Activated naive CD4-positive, alpha-beta T cell treated with anti-CD3 and anti-CD28 coated beads for 36 hours (primary cell): ENCODE measurements at places on chromosomes 6 and 20. TPM values are rescaled to one million over a fixed set of nuclear protein-coding genes. Genes with fewer than 3 reads are reported as not detected.

- H3K27me3 ChIP-seq, result no peaks in the 10 kb centered on the region
- H3K4me3 ChIP-seq, result no peak overlapping the region
- H3K27ac ChIP-seq, result no peak overlapping the region
- peaks cover 7% of the 10 kb centered on the region for H3K36me3 ChIP-seq
- no peak for DNase-seq
These were observed 264.1 kb downstream of the FOXC1 start for GRCh38 chr6:1873781-1874180.

GRCh38 chr20:17725094-17725835 is 25.5 kb downstream of the BANF2 start:
- H3K27ac ChIP-seq, result no peak overlapping the region
- H3K4me1 ChIP-seq, result no peaks in the 10 kb centered on the region
- no peak for DNase-seq
- no peaks in the 10 kb centered on the region for H3K36me3 ChIP-seq

DNA sequence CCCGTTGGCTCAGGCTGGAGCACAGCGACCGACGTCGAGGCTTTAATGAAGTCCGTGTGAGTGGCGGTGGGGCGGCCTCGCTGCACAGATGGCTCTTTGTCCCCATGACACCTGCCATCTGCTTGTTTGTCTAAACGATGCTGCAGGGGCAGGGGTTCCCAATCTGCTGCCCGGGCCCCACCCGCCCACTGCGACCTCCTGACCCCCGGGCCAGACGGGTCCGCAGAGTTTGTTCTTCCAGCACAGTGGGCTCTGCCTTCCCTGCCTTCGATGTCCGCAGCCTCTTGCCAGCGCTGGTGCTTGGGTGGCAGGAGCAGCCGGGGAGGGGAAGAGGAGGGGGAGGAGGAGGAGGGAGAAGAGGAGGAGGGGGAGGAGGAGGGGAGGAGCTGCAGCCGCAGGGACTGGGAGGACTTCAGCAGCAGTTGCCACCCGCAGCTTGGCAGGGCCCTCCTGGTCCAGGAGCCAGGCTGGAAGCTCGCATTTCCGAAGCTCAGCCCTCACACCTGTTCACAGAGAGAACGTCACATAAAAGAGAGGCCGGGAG is 210.0 kb downstream of the DLL1 start:
- H3K27ac ChIP-seq, result no peak overlapping the region
- H3K27me3 ChIP-seq, result no peaks in the 10 kb centered on the region
- no peak overlapping the region for H3K4me3 ChIP-seq
- no peak for DNase-seq

- no peaks in the 10 kb centered on the region for H3K36me3 ChIP-seq
These were observed 467.1 kb upstream of the RNF217 start for GRCh38 chr6:124494956-124495664.

DNA sequence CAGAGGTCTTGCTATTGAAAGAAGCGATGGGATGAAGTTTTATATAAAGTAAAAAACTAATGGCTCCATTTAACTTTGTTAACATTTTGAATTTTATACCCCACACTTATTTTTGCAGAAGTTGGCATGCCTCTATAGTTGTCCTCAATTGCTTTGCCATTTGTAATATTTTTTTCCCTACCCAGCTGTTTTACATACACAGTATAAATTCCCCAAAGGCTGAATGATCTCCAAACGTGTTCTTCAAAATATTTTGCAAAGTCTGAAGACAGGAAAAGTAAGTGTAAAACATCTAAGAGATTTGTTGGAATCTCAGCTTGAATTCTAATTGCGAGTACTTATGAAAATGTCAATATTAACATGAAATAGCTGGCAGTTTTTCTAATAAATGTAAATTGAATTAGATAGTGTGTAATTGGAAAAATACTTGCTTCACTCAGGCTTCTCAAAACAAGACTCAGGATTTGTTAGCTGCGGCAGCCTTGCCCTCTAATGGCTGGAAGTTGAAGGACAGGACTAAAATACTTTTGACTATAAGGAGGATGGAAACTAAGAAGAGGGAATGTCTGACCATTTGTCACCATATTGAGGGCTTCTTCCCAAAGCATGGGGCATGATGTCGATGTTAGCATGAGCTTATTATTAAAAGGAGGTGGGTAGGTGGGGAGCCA is 226.8 kb downstream of the UST start:
- no peak for DNase-seq
- H3K36me3 ChIP-seq, result no peaks in the 10 kb centered on the region
- H3K4me1 ChIP-seq, result no peaks in the 10 kb centered on the region
- H3K4me3 ChIP-seq, result no peak overlapping the region
- peaks cover 13% of the 10 kb centered on the region for H3K27me3 ChIP-seq

- no peaks in the 10 kb centered on the region for H3K27me3 ChIP-seq
- DNase-seq, result no peak
- H3K27ac ChIP-seq, result no peak overlapping the region
- no peaks in the 10 kb centered on the region for H3K36me3 ChIP-seq
- peaks cover 5% of the 10 kb centered on the region for H3K4me1 ChIP-seq
These were observed 50.9 kb upstream of the FAM184A start for GRCh38 chr6:119129148-119129967.

DNA sequence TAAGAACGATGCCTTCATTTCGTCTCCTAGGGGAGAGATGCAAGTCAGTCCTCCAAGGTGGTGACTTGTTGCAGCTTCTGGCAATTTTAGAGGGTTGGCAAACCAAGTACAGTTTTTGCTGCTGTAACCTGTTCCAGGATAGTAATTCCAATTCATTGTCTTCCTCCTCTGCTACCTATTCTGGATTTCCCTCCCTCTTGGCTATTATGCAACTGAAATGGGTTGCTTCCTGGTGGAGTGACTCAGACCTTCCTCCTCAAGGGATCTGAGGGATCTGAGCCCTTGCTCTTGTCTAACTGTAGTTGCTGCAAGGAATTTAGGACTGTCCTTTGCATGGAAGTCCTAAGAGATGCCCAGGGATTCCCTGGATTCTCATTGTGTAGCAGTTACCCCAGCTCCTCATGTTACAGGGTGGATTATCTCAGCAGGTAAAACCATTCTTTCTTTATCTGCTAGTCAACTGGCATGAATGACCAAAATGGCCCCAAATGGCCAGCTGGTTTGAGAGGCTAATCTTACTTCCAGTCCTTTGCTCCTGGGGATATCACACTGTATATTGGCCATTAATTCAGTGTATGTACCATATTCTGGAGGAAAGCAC is 17.6 kb upstream of the ELMO2 start:
- no peak overlapping the region for H3K4me3 ChIP-seq
- H3K27me3 ChIP-seq, result peaks cover 17% of the 10 kb centered on the region
- no peak for DNase-seq
- H3K4me1 ChIP-seq, result no peaks in the 10 kb centered on the region
- no peak overlapping the region for H3K27ac ChIP-seq
- H3K36me3 ChIP-seq, result no peaks in the 10 kb centered on the region

- H3K27me3 ChIP-seq, result no peaks in the 10 kb centered on the region
- DNase-seq, result peak; percentile 75
- peaks cover 2% of the 10 kb centered on the region for H3K36me3 ChIP-seq
- peak overlapping the region; percentile 21 for H3K27ac ChIP-seq
These were observed 50.2 kb upstream of the REV3L start for GRCh38 chr6:111533087-111533784.

DNA sequence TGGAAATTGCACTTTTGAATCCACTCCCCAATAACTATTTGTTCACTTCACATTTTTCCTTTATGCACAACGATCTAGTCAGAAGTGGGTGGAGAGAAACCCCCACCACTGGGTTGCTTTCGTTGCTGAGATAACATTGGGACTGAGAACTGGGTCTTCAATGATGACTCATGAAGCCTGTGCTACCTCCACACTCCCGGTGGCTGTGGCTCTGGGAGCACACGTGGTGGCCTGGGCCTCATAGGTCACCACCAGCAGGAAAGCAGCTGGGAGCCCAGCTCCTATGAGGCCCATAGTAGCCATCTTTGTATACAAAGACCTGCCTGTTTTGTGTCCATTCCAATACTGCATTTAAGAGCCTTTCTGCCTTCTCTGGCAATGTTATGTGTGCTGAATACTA is 178.0 kb upstream of the SASH1 start:
- DNase-seq, result no peak
- no peaks in the 10 kb centered on the region for H3K27me3 ChIP-seq
- no peaks in the 10 kb centered on the region for H3K4me1 ChIP-seq
- H3K36me3 ChIP-seq, result no peaks in the 10 kb centered on the region
- no peak overlapping the region for H3K4me3 ChIP-seq

- H3K36me3 ChIP-seq, result no peaks in the 10 kb centered on the region
- no peaks in the 10 kb centered on the region for H3K27me3 ChIP-seq
- H3K27ac ChIP-seq, result no peak overlapping the region
- no peak overlapping the region for H3K4me3 ChIP-seq
- no peaks in the 10 kb centered on the region for H3K4me1 ChIP-seq
These were observed 699.6 kb downstream of the PHF3 start for GRCh38 chr6:64335195-64335594.

DNA sequence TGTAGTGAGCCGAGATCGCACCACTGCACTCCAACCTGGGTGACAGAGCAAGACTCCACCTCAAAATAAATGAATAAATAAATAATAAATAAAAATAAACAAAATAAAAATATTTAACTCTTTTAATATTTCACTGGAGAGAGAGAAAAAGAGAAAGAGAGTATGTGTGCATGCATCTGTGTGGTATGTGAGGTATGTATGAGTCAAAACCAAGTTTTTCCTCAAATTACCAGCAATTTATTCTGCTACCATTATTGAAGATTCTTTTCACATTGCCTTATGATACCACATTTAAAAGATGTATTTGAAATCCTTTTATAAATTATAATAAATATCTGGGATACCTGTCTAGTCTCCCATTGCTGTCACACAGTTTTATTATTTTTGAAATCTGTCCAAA is 122.1 kb downstream of the CD164 start:
- H3K27ac ChIP-seq, result no peak overlapping the region
- H3K4me3 ChIP-seq, result no peak overlapping the region
- DNase-seq, result no peak
- no peaks in the 10 kb centered on the region for H3K36me3 ChIP-seq

DNA sequence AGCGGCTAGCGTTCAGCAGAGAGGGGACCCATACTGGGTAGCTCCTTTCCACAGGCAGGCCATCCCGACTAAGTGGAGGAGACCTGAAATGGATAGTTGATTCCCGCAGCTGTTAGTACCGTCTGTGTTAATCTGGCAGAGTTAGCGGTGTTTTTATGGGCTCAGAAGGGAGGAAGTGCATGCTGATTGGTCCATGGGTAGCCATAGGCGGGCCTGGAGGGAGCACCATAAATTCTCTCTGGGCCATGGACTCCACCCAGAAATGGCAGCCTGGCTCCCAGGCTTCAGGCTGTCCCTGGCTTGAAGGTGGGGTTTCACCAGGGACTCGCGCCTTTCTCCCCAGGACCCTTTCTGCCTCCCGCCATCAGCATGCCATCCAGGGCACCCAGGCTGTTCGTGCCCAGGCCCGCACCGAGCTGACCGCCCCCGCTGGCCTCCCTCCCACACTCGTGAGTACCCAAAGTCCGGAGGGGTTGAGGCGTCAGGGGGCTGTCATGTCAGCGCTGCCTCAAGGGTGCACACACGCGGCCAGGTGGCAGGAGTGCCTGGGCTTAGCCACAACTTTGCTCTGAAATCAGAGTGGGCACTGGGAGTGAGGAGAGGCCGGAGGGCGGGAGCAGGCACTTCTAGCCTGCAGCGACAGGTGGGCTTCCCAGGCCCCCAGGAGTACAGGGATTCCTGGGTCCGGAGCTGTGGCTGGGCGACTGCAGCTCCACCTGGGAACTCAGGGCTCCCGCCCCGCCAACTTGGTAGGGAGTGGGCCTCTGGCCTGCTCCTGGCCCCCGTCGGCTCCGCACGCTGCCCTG is 694.3 kb upstream of the FLRT3 start:
- no peak overlapping the region for H3K4me3 ChIP-seq
- no peaks in the 10 kb centered on the region for H3K36me3 ChIP-seq
- no peak for DNase-seq
- H3K27ac ChIP-seq, result no peak overlapping the region
- no peaks in the 10 kb centered on the region for H3K4me1 ChIP-seq

DNA sequence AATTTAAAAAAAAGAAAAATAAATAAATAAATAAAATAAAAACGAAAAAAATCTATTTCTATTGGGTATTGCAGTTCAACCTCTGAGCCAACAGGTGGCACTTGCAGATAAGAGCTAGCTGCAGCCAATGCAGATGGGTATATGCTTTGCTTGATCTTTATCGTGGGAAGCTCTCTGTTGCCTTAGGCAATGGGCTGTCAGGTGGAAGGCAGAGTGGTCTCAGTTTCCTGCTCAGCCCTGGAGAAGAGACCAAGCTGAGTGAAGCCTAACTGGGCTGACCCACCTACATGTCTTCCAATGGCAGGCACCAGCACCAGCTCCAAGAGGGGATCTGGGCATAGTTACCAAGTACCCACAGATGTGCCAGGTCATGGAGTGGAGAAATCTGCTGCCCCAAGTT is 95.0 kb downstream of the AK9 start:
- peak; percentile 22 for DNase-seq
- H3K36me3 ChIP-seq, result peaks cover 6% of the 10 kb centered on the region
- no peaks in the 10 kb centered on the region for H3K27me3 ChIP-seq
- no peak overlapping the region for H3K4me3 ChIP-seq

DNA sequence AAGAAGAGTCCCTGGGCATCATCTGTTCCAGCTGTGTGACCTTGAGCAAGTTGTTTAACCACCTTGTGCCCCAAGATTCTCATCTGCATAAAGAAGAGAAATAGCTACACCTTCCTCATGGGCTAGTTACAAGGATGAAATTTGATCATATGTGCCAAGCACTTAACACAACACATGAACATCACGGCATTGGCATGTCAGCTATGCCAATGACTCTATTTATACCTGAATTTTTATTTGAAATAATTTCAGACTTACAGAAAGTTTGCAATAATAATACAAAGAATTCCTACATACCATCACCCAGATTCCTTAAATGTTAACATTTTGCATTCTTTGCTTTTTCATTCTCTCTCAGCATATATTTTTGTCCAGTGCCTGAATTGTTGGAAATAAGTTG is 21.0 kb upstream of the TCF15 start:
- no peaks in the 10 kb centered on the region for H3K36me3 ChIP-seq
- H3K27me3 ChIP-seq, result peaks cover 2% of the 10 kb centered on the region
- DNase-seq, result no peak
- no peak overlapping the region for H3K27ac ChIP-seq
- H3K4me3 ChIP-seq, result no peak overlapping the region
- no peaks in the 10 kb centered on the region for H3K4me1 ChIP-seq

The PAK5 gene
- not detected for total RNA-seq

The RSPH4A gene
- not detected for total RNA-seq

The PI3 gene
- total RNA-seq, result not detected

The EFCAB8 gene
- 0.57 TPM for total RNA-seq

The STK38 gene
- total RNA-seq, result 23.6 TPM
